ENCODE measurements at places on chromosomes 5 and 9.

GRCh38 chr5:157486221-157486681 lies 26.2 kb downstream of the NIPAL4 start:
- DNase-seq: no peak

DNA sequence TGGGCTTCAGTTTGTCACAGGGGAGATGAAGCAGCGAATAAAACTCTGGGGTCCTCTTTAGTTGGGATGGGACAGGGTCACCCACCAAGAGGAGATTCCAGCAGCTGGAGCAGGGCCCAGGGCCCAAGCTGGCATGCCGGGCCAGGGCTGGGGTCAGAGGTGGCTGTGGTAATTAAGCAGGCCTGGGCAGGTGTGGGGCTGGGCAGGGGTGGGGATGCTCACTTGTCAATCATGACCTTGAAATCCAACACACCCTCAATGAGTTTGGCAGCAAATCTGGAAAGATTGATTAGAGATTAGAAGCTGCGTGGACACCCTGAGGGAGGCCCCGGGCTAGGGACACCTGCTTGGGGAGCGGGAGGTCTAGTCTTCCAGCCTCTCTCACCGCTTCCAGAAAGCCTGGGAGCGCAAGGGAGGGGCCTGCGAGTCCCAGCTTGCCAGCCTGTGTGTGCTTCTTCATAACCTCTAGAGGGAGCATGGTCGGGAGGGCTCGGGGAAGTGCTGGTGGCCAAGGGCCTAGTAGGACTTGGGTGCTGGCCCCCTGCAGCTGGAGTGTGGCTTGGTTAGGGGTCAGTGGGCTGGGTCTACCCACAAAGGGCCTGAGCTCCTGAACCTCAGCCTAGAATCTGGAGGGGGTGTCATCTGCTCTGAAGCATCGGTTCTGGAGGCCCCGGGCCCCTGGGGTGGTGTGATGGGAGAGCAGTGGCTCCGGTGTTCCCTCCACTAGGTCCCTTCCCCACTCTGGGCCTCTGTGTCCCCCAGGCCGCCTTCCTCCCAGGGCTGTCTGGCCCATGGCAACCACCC lies 7.6 kb downstream of the CRAT start:
- peak; percentile 90 for DNase-seq

- peak; percentile 92 for DNase-seq
These were observed 1.2 kb downstream of the ROR2 start for GRCh38 chr9:91948597-91949391.

DNA sequence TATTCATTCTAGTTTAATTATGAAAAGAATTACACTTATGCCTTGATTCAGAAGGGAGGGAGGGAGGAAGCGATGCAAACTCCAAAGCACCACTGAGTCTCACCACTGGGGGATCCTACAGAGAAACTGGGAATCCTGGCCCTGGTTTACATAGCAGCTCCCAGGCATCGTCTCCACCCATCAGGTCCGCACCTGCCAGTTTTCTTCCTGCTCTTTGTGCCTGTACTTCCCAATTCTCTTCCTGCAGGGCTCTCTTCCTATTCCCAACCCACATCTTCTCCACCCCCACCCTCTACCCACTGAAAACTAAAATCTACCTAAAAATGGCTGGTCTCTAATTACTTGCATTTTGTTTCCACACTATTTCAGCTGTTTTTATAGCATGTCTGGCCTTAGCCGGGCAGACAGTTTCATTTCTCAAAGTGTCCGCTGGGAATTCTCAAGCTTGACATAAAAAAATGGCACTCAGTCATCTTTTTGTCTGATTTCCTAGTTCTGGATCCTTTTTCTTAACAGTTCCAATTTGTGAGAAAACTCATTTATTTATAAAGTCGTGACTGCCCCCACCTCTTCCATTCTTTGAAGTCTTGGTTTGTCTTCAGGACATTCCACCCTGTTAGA lies 1.6 kb upstream of the TNIP1 start:
- peak; percentile 79 for DNase-seq

- no peak for DNase-seq
These were observed 9.0 kb upstream of the RAD23B start for GRCh38 chr9:107274096-107274495.

GRCh38 chr5:84274585-84275468 lies 109.9 kb downstream of the EDIL3 start:
- DNase-seq: peak; percentile 75

GRCh38 chr9:99392986-99393385 lies 170.9 kb downstream of the SEC61B start:
- no peak for DNase-seq

Data from endodermal cell (in vitro differentiated cells).